Islet precursor cell (in vitro differentiated cells): ENCODE measurements at places on chromosomes 6 and 20.
A peak's percentile ranks its signal among the peaks of the same experiment; 100 is the strongest.

DNA sequence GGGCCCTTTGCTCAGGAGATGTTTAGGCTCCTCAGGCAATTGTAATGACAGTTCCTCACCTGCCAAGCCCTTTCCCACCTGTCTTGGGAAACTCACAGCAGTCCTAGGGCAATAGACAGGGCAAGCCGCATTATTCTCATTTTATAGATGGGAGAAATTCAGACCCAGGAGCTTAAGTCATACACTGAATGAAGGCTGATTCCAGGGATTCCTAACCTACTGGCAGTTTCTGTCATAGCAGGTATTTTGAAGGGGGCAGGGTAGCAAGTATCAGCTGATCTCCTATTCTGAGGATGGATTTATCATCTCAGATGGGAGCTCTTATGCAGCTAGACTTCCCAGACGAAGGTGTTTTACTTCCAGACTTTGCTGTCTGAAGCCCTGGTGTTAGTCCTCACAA is 61.4 kb upstream of the MYL9 start:
- DNase-seq, result no peak

- no peak for DNase-seq
Observed at GRCh38 chr20:9235518-9235917, 166.6 kb downstream of the PLCB4 start.

DNA sequence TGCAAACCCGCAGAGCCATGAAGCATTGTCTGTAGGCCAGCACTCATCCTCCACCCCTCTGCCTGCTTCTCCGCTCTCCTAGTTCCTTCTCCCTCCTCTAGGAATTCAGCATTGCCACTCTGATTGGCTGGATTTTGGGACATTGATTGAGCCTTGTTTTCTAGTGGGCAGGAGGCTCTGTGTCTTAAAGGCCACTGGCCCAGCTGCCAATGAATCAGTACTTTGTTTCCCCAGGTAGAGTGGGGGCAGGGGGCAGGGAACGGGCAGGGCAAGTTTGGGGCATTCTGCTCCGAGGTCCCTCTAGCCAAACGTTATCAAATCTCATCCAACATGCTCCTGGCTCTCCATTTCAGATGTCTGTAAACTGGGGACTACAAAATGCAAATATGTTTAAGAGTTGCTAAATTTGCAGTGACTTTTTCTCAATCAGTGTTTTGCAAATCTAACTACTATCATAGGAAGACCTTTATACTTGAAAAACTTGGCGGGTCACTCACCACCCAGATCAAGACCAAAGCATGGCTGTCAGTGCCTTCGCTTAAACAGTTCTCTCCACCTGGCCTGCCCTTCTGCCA is 10.4 kb upstream of the BPI start:
- DNase-seq, result peak; percentile 70

GRCh38 chr6:124800222-124800621 is 162.0 kb upstream of the RNF217 start:
- DNase-seq, result no peak

DNA sequence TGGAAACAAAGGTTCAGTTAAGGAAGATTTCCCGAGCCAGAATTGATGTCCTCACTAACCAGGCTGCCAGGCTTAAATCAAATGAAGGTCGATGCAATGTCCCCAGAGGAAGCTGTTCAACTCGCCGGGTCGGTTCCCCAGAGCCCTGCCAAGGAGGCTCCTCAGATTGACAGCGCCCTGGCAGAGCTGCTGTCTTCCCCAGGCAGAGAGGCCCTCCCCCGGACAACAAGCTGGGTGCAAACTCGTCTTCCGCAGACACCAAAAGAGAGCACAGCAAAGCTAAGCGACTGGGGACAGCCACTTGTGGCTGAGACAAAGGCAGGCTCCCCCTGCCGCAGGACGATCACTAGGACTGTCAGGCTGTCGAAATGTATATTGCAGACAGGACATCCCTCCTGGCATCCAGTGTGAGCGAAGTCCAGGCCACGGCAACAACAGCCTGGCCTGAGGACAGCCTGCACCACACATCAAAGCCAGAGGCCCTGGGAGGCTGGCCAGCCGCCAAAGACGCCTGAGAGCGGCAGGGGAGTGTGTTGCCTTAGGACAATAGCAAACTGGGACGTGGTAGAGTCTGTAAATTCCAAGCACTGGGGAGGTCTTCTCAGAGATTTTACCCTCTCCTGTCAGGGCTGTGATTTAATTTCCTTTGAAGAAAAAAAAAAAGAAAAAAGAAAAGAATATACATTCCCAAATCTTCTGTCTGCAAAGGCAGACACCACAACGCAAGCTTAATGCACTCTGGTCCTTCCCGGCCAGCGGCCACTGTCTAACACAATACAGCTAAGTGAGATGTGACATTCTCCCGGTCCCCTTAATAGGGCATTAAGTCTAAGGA is 99.1 kb downstream of the HIVEP2 start:
- peak; percentile 99 for DNase-seq

GRCh38 chr6:16840291-16840690 is 79.0 kb upstream of the ATXN1 start:
- DNase-seq, result no peak

- peak; percentile 41 for DNase-seq
Observed at GRCh38 chr6:3753228-3753835, 1.8 kb upstream of the PXDC1 start.

GRCh38 chr6:170033666-170034065 is 257.2 kb downstream of the DLL1 start:
- peak; percentile 26 for DNase-seq
